ENCODE measurements at places on chromosomes 5 and 9.

DNA sequence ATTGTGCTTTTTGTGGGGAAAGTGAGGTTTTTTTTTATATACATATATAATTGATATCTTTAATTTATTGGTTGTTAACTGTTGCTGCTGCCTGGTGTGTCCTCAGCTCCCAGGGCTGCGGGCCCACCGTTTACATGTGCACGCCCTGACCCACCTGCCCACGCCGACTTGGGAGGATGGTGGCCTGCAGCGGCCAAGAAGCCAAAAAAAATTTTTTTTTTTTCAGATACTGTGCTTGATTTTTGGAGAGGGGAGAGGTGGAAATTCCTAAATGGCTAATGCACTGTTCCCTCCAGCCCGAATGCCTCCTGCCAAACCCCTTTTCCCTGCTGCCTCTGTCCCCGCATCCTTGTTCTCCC, 32.0 kb upstream of the HMCN2 start:
- DNase-seq, result no peak
- peaks cover 7% of the 10 kb centered on the region for H3K36me3 ChIP-seq
- H3K4me3 ChIP-seq, result no peak overlapping the region
- H3K27me3 ChIP-seq, result no peaks in the 10 kb centered on the region
- H3K27ac ChIP-seq, result no peak overlapping the region
- no peaks in the 10 kb centered on the region for H3K4me1 ChIP-seq

DNA sequence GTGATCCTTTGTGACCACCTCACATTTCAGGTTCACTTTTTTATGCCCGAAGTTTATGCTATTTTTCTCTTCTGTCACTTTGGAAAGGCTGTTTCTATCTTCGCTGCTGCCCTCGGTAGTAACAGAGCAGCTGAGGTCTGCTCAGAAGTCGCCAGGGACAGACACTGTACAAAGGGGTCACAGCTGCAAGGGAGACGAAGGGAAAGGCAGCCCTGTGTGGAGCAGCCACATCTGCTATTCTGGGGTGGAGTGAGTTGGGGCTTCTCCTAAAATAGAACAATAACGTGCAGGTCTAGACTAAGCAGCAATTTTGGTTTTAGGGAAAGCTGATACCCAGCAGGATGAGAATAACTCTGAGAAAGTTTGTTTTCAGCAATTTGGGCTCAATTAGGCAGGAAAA, 72.5 kb downstream of the ACTL7B start:
- no peak overlapping the region for H3K4me3 ChIP-seq
- no peaks in the 10 kb centered on the region for H3K36me3 ChIP-seq
- H3K27ac ChIP-seq, result no peak overlapping the region
- no peaks in the 10 kb centered on the region for H3K4me1 ChIP-seq

- H3K4me1 ChIP-seq, result no peaks in the 10 kb centered on the region
Measured at GRCh38 chr5:80125022-80125961, 90.1 kb downstream of the THBS4 start.

- H3K27me3 ChIP-seq, result no peaks in the 10 kb centered on the region
- no peak overlapping the region for H3K4me3 ChIP-seq
- DNase-seq, result no peak
- H3K27ac ChIP-seq, result no peak overlapping the region
- no peaks in the 10 kb centered on the region for H3K4me1 ChIP-seq
Measured at GRCh38 chr9:21102305-21102704, 24.6 kb upstream of the IFNB1 start.

DNA sequence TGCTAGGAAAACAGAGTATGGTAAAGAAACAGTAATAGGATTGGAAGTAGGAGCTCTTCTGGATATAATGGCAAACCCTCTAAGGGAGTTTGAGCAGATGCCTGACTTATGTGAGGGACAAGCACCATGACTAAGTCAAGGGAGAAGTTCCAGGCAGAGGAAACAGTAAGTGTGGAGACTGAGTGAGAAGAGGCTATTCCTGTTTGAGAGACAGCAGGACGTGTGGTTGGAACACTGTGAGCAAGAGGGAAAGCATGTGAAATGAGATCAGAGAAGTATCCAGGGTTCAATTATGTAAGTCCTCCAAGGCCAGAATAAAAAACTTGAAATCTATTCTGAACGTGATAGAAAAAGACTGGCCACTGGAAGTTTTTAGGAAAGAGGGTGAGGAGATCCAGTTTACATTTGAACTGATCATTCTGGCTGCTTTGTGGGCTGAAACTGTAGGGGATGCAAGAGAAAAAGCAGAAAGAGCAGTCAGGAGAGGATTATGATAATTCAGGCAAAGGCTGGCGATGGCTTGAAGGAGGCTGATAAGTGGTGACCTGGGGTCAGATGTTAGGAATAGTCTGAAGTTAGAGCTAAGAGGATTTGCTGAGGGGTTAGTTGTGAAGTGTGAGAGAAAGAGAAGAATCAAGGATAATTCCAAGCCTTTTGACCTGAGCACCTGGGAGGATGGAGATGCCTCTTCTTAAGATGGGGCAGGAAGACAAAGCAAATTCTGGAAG, 19.2 kb downstream of the DMAC1 start:
- no peaks in the 10 kb centered on the region for H3K36me3 ChIP-seq
- no peak overlapping the region for H3K27ac ChIP-seq
- no peak for DNase-seq
- no peaks in the 10 kb centered on the region for H3K27me3 ChIP-seq
- no peak overlapping the region for H3K4me3 ChIP-seq

GRCh38 chr5:149521739-149522685, 29.2 kb downstream of the CSNK1A1 start:
- no peaks in the 10 kb centered on the region for H3K4me1 ChIP-seq
- peaks cover 7% of the 10 kb centered on the region for H3K36me3 ChIP-seq
- no peak overlapping the region for H3K27ac ChIP-seq
- H3K27me3 ChIP-seq, result no peaks in the 10 kb centered on the region

DNA sequence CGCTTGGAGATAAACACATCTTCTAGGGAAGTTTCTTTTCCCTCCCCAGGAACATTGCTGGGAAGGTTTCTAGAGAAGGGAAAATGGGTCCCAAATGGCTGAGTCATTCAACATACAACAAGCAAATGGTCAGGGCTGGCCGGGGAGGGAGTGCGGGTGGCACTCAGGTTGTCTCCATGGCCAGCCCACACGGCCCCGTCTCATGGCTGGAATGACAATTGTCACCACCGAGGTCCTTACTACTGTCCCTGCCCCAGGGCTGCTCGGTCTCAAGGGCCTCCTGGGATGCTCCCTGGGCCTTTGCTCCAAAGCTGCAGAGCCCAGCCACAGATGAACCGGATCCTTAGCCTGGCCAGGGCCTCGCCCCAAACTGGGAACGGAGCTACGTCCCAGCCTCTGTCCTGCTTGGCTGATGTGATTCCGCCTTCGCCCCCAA, 121.9 kb downstream of the FGF18 start:
- no peaks in the 10 kb centered on the region for H3K27me3 ChIP-seq
- H3K27ac ChIP-seq, result no peak overlapping the region
- no peak overlapping the region for H3K4me3 ChIP-seq
- H3K36me3 ChIP-seq, result no peaks in the 10 kb centered on the region
- DNase-seq, result no peak

DNA sequence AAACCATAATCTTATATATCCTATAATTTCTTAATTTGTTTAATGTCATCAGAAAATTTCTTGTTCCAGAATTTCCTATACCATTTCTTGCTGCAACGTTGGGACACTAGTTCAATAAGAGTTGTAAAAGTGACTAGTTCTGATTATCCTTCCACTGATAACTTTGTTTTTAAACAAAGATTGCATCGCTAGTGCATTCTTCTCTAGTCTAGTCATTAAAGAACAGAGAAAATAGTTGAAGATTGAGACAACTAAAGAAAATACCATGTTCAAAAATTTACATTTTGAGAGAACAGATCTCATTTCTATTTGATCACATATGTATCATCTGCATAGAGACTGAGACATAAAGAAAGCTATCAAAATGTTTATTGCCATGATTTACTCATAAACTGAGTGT, 1888.2 kb downstream of the EFNA5 start:
- no peaks in the 10 kb centered on the region for H3K27me3 ChIP-seq
- no peak overlapping the region for H3K4me3 ChIP-seq
- no peak overlapping the region for H3K27ac ChIP-seq
- no peak for DNase-seq

GRCh38 chr9:15444141-15444540, 21.5 kb downstream of the SNAPC3 start:
- H3K4me3 ChIP-seq, result no peak overlapping the region
- DNase-seq, result no peak
- H3K4me1 ChIP-seq, result peaks cover 2% of the 10 kb centered on the region
- H3K36me3 ChIP-seq, result peaks cover 31% of the 10 kb centered on the region
- H3K27ac ChIP-seq, result no peak overlapping the region

GRCh38 chr9:13941714-13942113, 372.2 kb downstream of the NFIB start:
- H3K36me3 ChIP-seq, result no peaks in the 10 kb centered on the region
- peak; percentile 62 for DNase-seq
- H3K27ac ChIP-seq, result no peak overlapping the region
